ENCODE measurements at places on chromosomes 6 and 20.

- no peak for DNase-seq
Measured at GRCh38 chr6:129895692-129896091, 34.6 kb upstream of the TMEM244 start.

DNA sequence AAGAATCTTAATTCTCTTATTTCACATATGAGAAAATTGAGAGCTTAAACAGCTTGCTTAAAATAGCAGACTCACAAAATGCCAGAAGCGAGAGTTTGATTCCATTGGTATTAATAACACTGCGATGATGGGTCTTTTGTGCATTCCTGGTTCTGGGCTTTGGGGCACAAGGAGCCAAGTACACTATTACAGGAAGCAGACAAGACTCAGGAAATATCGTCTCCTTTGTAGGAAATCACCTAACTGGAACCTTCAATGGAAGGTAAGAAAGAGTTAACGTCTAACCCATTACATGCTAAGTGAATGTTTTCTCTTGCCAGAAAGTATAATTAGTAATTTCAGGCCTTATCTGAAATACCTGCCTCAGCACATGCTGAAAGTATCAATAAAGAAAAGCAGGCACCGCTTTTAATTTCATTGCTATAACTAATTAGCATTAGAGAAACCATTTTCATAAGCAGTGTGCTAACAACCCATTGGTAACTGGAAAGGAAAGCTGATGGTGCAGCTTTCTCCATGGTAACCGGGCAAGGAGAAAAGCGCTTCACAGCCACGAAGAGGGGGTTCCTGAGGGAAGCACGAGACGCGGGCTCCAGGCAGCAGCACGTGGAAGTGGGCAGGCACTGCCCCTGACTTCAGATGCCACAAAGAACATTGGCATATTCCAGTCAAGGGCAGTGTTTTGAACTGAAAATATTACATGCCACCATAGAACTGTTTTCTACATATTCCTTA lies 206.7 kb upstream of the AGPAT4 start:
- no peak for DNase-seq

DNA sequence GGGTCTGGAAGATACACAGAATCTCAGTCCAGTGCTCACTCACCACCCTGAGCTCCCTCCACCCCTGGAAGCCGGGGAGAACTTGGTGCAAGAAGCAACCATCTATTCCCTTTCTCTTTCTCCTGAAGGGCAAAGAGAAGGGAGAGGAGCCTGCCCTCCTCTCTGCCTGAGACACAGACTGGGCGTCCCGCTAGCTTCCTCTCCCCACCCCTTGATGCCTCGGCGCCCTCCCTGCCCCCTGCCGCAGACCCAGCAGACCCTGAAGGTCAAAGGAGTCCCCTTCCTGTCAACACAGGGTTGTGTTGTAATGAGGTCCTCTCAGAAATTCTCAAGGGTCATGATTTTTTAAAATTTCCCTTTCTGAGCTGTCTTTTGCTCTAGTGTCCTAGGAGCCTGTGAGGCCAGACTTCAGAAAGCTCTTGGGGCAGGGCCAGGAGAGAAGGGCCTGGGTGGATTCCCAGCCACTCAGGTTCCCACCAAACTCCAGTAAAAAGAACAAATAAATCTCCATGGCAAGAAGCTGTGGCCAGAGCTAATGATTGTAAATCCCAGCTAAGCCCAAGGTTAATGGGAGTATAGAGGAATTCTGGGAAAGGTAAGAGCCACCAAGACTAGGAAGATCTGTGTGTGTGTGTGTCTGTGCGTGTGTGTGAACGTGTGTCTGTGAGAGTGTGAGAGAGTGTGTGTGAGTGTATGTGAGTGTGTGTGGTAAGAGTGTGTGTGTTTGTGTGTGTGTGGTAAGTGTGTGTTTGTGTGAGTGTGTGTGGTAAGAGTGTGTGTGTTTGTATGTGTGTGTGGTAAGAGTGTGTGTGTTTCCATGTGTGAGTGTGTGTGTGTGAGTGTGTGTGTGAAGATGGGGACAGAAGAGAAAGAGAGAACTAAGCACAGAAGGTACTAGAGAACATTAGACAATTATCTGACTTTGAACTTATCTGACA lies 1.1 kb upstream of the JPH2 start:
- DNase-seq = no peak

- DNase-seq = no peak
Measured at GRCh38 chr6:11460001-11460668, 77.4 kb upstream of the TMEM170B start.

- DNase-seq = no peak
Measured at GRCh38 chr6:142886431-142887170, 58.4 kb downstream of the HIVEP2 start.

DNA sequence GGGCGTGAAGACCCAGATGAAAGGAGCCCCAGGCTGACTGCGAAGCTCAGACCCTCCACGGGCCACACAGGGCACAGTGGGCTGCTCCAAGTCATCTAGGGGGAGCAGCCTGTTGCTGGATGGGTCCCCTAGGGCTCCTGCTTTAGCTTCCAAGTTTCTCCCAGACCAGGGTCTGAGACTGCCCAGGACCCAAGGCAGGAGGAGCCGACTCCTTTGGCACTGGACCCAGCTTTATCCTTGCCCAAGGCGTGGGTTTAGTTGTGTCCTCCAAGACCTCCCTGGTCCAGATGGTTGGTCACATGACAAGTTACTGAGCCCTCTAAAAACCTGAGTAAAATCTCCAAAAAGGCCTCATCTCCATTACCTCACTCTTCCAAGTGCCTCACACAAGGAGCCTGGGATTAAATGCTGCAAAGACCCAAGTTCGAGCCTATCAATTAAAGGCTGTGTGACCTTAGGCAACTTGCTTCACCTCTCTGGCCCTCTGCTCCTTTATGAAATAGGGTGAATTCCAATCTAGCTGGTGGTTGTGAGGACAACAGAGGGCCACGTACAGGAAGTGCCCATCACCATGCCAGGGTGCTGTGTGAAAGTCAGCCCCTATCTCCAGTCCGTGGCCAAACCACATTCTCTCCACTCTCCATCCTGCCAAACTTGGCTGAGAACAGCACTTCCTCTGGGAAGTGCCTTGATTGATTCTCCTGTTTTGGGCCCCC lies 2.5 kb downstream of the NECAB3 start:
- DNase-seq = no peak

- no peak for DNase-seq
Measured at GRCh38 chr6:107853230-107853629, 29.1 kb upstream of the SCML4 start.

DNA sequence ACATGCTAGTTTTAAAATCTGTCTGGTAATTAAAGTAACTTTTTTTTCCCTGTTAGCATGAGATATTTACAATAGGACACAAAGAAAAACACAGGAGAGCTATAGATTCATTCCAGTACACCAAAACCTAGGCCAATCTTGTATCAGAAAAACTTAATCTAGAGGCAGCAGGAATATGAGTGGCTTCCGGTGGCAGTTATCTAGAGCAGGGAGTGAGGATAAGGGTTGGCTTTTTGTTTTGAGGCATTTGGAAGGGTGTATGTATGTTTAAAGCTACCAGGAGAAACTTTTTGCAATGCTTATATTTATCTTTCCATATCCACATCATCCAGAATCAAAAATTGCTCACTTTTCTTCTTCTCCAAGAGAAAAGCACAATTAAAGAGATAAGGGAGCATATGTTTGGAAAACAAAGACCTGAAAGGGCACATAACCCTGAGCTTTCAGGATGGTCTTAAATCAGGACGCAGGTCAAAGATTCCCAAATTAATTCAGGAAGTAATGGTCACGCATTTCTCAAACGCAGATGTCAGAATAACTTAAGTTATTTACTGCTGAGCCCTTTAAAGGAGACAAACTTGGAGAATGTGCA lies 13.1 kb downstream of the TFAP2A start:
- no peak for DNase-seq

DNA sequence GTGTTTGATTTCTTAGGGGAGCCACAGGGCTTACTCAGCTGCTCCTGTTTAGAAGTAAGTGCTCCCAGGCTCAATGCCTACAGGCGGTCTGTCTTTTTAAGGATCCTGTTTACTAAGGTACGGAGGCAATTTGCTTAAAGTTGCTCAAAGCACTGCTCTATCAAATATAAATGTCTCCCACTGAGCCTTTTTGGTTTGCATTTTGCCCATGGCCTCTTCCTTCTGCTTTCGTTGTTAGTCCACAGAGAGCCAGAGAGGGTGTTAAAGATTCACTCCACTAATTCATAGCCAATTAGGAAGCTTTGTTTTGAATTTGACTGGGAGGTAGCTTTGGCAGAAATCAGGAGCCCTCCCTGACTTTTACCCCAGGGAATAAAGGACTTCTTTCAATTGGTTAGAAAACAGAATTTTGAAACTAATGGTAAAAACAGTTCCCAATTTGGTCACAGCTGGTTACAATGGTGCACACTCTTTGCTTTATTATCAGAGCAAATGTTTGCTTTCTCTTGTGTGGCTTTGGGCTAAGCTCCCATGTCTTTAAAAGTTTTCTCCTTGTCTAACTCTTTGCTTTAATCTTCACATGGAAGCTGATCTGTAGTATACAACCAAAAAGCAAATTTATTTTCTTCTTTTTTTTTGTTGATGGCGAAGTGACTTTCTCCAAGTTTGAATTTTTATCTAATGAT lies 126.2 kb downstream of the IMPG1 start:
- DNase-seq = no peak

GRCh38 chr6:21666201-21666691 lies 72.7 kb downstream of the SOX4 start:
- peak; percentile 26 for DNase-seq

DNA sequence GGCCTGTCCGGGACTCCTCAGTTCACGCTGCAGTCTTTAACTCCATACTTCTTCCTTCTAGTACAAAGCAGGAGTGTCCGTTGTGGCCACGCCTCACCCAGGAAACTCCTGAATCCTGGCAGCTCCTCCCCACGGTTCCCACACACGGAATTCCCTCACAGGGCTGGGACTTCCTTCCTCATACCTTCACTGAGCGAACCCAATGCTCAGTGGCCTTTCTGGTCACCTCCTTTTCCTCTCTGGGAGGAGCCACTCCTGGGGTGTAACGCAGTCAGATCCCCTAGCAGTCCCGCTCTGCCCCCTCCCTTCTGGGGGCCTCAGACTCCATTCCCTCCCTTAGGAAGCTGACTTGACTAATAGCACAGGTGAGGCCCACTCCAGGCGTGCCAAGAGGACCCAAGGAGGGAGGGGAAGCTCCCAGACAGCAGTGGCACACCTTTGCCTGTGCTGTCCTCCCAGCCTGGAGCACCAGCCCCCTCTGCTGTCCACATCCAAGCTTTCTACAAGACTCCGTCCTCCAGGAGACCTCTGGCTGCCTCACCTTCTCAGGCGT lies at the start of gene SLC52A3:
TSS of gene SLC52A3 (minus strand) at position 75 of the 553 bp plus-strand sequence. CDS start 2,726 bp downstream, outside the sequence.
- no peak for DNase-seq

DNA sequence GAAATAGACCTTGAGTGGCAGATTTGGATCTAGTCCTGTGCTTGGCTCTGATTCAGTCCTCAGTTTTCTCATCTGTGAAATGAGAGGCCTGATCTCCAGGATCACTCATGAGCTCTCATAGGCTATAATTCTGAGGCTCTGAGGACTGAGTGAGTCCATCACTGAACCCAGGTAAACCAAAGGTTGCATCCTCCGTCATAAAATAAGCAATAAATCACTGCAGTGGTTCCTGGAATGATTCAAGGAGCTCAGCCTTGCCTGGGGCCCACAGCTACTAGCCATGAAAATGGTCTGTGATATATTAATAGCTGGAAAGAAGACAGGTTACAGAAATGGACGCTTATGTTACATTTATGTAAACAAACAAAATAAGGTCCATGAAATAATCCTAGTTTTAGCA lies 124.8 kb downstream of the MAP3K7 start:
- DNase-seq = no peak

DNA sequence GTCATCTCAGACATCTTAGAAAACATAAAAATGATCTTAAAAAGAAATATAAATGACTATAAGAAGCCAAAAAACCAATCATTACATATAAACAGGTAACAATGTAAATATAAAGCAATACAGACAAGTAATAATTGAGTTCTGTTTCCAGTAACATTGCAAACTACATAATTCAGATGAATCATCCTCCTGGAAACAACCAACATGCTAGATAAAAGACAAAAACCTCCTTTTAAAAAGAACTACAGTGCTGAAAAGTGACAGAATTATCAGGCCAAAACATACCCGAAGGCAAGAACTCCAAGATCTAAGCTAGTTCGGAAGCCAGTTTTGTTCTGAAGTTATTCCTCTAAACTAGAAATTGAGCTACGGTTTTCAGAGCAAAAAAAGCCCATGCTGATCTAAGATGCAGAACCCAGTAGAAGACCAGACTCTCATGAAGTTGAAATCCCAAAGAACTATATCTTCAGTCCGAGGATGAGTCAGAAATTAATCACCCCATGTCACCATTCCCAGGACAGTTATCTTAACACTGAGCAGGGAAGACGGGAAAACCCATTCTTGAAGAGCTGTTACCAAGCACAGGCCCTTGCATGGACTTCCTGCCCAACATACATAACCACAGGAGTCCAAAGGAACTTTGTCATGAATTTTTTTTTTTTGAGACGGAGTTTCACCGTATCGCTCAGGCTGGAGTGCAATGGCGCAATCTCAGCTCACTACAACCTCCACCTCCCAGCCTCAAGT lies 9.8 kb downstream of the PGM3 start:
- DNase-seq = no peak

DNA sequence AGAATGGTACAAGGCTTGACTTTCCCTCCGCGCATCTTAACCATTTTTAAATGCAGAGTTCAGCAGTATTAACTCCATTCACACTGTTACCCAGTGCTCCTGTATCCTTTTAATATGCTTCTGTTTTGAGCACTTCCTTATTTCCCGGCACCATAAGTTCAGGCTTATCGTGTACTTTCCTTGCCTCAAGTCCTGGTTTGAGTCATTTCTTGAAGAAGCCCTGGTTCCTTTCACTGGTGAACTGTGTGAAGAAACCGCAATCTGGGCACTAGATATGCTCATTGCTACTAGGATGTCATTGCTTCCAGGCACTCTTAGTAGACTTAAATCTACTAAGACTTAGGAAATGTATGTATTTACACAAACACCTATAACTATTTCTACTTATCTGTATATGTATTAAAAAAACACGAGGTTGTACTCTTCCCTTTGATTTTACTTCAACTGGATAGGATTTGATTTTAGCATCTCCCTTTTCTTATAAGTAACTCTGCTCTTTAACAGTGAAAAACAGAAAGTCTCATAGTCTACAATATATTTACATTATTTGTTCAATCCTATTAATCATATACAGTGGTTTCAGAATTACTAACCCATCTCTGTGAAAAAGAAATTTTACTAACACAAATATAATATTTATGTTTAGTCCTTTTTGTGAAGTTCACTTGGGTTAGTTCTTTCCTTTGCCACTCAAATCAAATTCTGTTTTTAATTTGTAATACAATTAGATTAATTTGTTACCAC lies 135.5 kb downstream of the CDKAL1 start:
- no peak for DNase-seq

- no peak for DNase-seq
Measured at GRCh38 chr20:62293111-62293784, 9.5 kb upstream of the ADRM1 start.
